ENCODE measurements at places on chromosomes 16 and 17. TPM values are rescaled to one million over a fixed set of nuclear protein-coding genes. Genes with fewer than 3 reads are reported as not detected.

Gene BAIAP3
- total RNA-seq = 17.5 TPM

Gene SOST
- 0.42 TPM for total RNA-seq

Gene IRF8
- 2.0 TPM for total RNA-seq

Gene CORO6
- not detected for total RNA-seq

DNA sequence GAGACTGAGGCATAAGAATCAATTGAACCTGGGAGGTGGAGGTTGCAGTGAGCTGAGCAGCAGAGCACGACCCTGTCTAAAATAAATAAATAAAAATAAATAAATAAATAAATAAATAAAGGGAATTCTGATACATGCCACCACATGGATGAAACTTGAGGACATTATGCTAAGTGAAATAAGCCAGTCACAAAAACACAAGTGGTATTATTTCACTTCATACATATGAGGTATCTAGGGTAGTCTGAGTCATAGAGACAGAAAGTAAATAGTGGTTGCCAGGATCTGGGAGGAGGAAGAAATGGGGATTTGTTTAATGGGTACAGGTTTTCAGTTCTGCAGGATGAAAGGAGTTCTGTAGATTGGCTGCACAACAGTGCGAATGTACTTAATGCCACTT lies 16.3 kb downstream of the PIPOX start:
- DNase-seq = no peak

Data from progenitor cell of endocrine pancreas (in vitro differentiated cells).